Stimulated activated CD4-positive, alpha-beta T cell treated with anti-CD3 and anti-CD28 coated beads, Interleukin-1b, Interleukin-23, amount 100 ng/mL, for 24 hours (primary cell): ENCODE measurements at places on chromosomes 12 and 14.

GRCh38 chr14:87874676-87875075 lies 118.3 kb downstream of the GALC start:
- DNase-seq: no peak

DNA sequence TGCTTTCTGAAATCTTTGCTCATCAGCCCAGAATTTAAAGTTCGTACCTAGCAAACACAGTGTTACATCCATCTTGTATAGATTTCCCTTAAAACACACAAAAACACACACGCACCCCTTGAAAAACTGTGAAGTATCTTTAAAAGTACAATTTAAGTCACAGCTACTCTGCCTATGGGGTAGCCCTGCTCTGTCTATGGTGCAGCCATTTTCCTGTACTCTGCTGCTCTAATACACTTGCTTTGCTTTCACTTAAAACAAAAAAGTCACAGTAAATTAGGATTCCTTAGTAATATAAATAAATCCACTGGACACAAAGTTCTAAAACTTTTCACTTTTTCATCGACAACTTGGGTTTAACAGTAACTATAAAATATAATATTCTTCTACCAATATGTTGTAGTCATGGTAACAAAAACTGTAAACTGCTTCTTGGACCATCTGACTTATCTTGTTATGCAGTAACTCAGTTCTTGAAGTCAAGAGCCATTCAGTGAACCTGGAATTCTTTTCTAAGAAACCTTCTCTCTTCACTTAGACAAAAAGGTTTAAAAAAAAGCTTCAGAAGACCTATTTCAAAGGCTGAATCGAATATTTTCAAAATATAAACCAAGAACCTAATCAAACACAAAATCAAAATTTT lies 63.5 kb downstream of the MED13L start:
- DNase-seq: no peak

DNA sequence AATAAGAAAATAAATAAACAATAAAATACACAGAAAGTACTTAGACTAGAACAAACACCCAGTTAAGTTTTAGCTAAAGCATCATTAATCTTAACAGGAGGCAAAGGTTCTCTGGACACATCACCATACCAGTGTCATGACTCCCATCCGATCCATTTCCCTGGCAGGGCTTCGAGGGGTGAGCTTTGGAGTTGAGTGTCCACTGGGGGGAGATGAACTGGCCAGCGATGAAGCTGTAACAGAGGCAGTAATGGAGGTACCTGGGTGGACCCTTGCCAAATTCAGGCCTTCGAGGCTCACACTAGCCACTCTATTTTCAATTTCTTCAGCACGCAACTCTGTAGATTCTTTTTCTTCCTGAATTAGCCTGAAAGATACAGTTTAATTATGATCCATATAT lies 269.5 kb downstream of the ACSS3 start:
- DNase-seq: no peak

DNA sequence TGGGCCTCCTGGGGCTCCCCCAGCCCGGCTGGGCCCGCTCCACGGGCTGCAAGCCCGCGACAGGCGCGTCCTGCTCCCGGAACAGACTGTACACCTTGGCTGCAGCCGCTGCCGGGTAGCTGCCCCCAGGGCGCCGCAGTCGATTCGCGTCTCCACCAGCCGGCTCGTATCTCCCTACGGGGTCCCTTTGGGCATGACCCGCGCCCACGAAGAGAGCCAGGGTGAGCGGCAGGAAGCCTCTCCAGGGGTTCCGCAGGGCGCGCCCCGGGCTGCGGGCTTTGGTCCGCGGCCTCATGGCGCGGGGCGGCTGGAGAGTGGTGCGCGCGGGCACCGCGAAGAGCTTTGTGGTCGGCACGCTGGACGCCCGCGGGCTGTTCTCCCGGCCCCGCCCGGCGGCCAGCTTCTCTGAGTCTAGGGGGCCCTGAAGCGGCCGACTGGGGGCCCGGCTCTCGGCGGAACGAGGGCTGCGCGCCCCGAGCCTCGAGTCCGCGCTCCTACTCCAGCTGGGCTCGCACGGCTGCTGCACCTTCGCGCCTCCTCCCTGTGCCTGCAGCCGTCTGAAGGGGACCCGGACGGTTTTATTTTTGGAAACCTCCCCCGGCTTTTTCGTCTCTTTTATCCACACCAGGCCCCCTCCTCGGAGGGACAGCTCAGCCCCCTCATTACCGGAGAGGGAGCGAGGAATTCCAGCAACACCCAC lies at the start of gene LTBP2:
TSS of gene LTBP2 (minus strand) at position 588 of the 700 bp plus-strand sequence. CDS start at position 295, 293 bp downstream.
- no peak for DNase-seq

GRCh38 chr12:55850893-55851292 lies 8.2 kb upstream of the MMP19 start:
- no peak for DNase-seq

DNA sequence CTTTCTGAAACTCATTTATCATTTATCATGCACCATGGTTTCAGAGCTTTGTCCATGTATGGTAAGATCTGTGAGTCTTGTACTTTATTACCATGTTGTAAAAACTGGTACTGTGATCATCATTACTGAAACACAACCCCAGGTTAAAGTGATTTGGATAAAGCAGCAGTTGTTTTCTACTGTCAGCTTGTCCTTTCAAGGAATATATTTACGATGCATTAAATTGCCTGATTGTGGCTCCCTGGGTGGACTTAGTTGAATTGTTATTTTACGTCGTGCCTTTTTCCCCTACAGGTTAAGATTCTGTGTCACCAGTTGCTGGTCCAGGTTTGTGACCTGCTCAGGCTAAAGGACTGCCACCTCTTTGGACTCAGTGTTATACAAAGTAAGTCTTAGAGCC lies 46.1 kb downstream of the FRMD6 start:
- DNase-seq: no peak

DNA sequence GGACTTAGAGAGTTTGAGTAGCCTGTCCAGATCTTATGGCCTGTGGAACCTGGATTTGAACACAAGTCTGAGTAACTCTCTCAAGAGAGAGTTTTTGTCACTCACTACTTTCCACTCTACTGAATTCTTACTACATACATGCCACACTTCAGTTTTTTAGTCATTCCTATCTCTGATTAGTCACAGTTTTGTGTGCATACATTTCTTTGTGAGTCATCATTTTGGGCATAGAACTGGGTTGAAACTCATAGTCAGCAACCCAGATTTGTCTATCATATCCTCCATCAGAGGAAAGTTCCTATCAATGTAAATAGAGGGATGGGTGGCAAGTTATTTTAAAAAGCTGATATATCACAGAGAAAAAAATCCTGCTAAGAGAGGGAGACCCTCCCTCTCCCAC lies 42.9 kb downstream of the FLRT2 start:
- no peak for DNase-seq

GRCh38 chr14:55071870-55072640 lies 20.6 kb downstream of the MAPK1IP1L start:
- no peak for DNase-seq

- no peak for DNase-seq
These were observed 581 bp downstream of the PAPOLA start for GRCh38 chr14:96502621-96503305.

DNA sequence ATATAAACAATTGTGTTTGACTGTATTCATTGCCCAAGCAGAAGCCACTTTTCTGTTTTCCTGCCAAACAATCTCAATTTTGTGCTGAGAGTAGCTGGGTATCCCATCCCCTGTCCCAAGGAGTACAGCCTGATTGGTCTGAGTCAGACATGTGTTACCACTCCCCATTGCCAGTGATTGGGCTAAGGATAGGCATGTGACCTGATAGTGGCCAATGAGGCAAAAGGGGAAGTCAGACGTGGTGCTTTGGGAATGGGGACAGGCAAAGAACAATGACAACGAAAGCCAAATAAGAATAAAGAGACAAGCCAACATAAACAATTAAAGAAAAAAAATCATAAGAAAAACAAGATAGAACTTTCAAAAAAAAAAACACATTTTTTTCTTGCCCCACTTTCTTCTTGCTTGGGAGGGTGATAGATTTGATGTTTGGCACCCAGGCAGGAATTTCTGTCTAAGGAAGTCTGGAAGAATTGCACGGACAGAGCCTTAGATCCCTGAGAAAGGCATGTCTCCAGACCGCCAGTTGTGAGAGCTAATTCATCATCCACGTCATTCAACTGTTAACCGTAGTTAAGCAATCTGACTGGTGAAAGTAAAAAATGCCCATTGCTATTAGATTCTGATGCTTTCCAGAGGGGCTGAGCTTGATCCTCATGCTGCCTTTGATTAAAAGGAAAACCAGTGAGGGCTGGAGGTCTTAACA lies 626.6 kb upstream of the TMEM132C start:
- DNase-seq: no peak

- no peak for DNase-seq
These were observed 113.7 kb downstream of the BMP4 start for GRCh38 chr14:53842938-53843337.
